ENCODE measurements at places on chromosomes 13 and 19.

DNA sequence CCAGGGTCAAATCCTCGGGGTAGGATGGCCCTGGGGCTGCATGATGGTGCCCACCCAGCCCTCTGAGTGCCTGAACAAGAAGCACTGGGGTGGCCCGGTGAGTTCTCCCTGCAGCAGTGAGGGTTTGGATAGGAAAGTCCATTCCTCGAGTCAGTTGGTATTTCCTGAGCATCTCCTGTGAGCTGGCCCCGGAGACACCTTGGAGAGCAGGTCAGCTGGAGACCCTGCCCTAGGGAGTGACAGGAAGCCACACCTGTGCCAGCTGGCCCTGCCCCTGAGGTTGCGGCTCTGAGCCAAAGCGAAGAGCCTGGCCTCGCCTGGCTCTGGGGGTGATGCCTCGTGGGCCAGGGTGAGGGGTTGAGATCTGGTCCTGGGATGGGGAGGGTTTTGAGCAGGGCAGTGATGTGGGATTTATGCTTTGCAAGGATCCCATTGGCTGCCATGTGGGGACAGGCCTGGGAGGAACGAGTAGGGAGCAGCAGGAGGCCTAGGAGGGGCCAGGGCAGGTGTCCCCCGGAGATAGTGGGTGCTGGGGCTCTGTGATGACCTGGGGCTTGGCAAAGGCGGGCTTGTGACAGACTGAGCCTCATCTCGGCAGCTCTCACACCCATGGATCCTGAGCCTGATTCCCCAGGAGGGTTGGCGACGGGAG, 16.0 kb downstream of the CRTC1 start:
- no peak for DNase-seq

DNA sequence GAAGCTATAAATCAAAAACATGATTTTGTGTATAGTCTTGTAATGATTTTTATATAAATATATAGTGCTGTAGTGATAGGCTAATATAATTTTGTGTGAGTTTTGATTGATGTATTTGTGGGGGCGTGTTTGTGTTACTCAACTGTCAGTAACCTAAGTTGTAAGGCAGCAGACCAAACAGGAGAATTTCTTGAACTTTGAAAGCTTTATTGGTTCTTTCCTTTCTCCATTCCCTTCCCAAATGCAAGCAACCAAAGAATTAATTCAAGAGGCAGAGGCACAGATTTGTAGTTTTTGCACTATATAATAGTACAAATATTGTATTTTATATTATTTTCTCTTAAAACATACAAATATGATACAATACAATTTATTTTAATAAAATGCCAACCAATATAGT, 109.6 kb downstream of the FLT1 start:
- no peak for DNase-seq

DNA sequence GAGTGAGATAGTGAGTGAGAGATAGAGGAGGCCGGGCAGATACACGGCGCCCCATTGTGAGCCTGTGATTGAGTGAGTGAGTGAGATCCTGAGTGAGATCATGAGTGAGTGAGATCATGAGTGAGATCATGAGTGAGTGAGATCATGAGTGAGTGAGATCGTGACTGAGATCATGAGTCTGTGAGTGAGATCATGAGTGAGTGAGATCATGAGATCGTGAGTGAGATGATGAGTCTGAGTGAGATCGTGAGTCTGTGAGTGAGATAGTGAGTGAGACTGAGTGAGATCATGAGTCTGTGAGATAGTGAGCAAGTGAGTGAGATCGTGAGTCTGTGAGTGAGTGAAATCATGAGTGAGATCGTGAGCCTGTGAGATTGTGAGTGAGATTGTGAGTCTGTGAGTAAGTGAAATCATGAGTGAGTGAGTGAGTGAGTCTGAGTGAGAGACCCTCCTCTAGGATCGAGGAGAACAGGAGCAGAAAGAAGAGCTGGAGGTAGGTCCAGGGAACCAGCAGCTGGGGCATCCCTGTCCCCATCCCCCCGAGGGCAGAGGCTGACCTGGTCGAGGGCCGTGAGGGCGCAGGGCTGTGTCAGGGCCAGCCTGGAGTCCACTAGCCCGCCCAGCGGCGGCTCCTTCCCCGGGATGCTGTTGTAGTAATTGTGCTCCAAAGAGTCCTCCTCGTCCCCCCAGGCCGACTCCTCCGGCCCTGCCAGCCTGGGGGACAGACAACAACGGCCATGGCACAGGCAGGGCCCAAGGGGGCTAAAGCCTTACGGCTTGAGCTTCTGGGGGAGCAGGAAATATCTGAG, 25.4 kb upstream of the C2CD4C start:
- no peak for DNase-seq

- no peak for DNase-seq
Measured at GRCh38 chr13:66343224-66343828, 886.8 kb downstream of the PCDH9 start.

- no peak for DNase-seq
Measured at GRCh38 chr13:52743569-52743968, 3.9 kb upstream of the CNMD start.

DNA sequence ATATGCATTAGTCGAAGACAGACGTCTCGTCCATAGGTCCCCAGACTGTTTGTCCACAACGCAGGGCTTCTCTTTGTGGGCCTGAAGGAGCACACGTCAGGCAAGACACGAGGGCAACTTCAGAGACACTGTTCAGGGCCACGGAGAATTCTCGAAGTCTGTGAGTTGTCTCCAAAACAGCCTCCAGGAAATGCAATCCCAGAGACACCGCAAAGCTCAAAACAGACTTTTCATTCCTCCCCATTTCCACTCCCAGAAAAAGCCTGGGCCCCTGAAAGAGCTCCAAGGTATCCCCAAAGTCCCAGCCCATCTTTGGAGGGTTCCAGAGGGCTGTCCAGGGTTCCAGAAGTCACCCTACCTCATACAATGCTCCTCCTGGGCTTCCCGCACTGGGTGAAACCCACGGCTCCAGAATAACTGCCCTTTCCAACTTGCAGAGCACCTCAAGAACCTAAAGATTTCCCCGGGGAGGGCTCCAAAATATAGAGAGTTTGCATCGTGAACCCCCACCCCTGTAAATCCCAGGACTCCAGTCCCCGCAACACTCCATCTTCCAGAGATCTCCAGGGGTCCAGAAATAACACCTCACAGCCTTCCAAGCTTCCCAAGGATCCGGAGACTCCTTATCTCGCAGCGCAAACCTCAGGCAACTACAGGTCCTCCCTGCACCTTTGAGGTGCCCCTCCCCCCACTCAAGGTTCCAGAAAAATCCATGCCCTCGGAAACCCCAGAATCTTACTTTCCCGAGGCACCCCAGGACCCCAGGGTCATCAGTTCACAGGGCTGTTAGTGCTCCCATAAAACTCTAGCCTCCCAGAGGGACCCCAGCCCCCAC, 687 bp upstream of the FTL start:
- DNase-seq: peak; percentile 63

DNA sequence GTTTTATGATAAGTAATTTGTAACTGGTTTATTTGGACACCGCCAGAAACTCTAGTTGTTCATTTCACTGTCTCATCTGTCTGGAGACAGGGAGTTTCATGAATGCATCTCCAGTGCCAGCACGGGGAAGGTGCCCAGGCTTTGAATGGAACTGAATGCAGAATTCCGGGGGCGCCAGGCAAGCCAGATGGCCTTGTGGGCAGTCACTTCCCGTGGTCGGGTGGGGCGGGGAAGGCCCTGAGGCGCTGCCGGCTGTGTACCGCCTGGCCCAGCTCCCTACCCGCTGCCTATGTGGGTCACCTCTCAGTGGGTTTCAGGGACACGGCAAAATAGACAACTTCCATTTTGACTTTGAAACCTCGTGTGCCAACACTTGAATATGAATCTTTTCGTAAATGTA, 28.8 kb upstream of the MCF2L start:
- no peak for DNase-seq

DNA sequence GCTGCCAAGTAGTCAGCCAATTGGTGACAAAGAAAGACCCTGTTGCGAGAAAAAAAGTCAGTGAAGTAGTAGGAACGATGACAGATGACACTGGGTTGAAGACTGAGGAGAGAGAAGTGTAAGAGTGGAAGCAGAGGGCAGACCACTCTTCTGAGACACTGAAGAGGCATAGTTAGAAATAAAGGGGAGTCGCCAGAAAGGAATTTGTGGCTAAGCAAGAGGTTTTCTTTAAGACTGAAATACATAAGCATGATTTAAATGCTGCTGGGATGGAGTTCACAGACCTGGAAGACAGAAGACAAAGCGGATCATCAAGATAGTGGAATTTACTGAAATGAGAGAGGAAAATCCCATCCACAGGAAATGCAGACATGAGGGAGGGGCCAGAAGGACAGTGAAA, 56.2 kb upstream of the USPL1 start:
- peak; percentile 5 for DNase-seq

GRCh38 chr13:64234255-64234654, 2818.6 kb upstream of the PCDH20 start:
- DNase-seq: peak; percentile 87
